Stimulated activated CD4-positive, alpha-beta T cell treated with anti-CD3 and anti-CD28 coated beads, Interleukin-12 subunit alpha, Interleukin-12 subunit beta, amount 100 ng/mL, for 48 hours (primary cell): ENCODE measurements at places on chromosomes 4 and X.

GRCh38 chr4:53711926-53712325 lies 120.6 kb upstream of the LNX1 start:
- DNase-seq = no peak

DNA sequence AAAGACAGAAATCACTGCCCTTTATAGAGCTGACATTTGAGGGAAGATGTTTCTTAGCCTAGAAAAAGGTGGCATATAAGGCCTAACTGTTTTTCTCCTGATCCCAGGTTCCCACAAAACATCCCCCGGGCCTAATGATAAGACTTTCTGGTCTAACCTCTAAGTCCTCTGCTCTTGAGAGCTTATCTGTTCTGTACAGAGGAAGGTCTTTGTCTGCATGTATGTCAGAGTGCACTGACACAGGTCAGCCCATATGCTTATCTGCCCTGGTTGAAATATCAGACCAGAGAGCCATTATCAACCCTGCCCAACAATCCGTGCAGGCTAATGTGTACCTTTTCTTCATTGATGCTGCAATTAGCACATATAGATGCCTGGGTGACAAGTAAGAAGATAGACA lies 76.2 kb downstream of the ARHGEF9 start:
- no peak for DNase-seq

- no peak for DNase-seq
Measured at GRCh38 chrX:151384807-151385206, 12.2 kb upstream of the VMA21 start.

GRCh38 chr4:137209240-137209639 lies 323.1 kb downstream of the PCDH18 start:
- no peak for DNase-seq

- DNase-seq = no peak
Measured at GRCh38 chr4:81891005-81891996, 419.6 kb upstream of the RASGEF1B start.

- DNase-seq = no peak
Measured at GRCh38 chr4:38073596-38074234, 113.5 kb downstream of the PTTG2 start.

- DNase-seq = no peak
Measured at GRCh38 chr4:65597697-65598096, 72.6 kb downstream of the EPHA5 start.

GRCh38 chr4:118410138-118410537 lies 57.3 kb upstream of the PRSS12 start:
- DNase-seq = no peak

GRCh38 chrX:10043386-10043785 lies 76.2 kb downstream of the CLDN34 start:
- DNase-seq = no peak

- DNase-seq = no peak
Measured at GRCh38 chr4:105112274-105112673, 34.4 kb upstream of the TET2 start.

DNA sequence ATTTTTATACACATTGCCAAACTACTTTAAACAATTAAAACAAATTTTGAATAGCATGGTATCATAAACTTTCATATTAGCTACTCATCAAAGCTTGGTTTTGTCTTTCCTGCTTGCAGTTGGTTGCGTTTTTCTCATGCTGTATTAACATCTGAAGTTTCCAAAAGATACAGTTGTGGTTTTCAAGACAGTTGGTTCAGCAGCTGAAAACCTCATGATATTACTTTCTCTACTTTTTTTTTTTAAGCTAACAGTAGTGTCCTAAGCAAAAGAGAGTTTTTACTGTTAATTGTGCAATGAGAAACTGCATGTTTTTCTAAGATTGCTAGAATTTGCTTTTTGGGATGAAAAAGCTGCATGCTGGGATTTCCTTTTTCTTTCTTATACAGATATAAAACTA lies 15.2 kb downstream of the RUFY3 start:
- DNase-seq = no peak

DNA sequence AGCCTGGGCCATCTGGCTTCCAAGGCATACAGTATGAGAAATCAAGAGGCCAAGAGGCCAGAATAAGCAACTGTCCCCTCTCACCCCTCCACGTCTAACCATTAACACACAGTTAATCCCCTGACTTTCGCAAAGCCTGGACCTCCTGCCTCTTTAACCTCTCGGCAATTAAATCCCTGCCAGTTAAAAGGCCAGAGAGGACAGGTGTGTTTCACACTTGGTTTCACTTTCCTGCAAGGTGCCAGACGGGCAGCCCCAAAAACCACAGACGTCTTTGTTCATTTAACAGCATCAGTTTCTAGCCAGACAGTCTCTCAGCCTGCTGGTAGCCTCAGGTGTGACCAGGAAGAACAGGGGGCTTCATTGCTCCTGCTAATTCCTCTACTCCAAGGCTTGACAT lies 91.1 kb upstream of the KIT start:
- DNase-seq = no peak

DNA sequence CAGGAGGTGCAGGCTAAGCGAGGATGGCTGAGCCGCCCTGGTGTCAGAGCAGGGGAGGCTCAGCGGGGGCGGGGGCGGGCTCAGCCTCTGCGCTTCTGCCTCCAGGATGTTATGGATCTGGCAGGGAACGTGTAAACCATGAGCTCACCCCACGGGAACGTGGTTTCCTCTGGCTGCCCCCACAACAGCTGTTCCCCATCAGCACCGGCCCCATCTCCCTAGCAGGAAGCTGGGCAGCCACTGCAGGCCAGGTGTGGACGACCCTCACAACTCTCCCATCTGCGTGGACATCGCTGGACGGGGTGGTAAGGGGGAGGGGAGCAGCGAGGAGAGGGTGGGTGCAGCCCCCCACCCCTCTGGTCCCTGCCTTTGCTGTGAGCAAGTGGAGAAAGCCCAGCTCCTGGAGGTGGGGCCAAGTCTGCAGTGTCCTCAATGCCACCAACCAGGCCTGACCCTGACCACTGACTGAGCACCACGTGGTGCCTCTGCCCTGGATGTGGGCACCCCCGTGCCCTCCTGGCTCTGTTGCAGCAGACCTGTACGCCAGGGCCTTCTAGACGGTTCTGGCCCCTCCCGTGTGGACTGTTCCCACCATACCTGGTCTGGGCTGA lies 28.1 kb upstream of the SPON2 start:
- no peak for DNase-seq

GRCh38 chrX:155876704-155877103 lies 4.4 kb upstream of the VAMP7 start:
- DNase-seq = no peak

DNA sequence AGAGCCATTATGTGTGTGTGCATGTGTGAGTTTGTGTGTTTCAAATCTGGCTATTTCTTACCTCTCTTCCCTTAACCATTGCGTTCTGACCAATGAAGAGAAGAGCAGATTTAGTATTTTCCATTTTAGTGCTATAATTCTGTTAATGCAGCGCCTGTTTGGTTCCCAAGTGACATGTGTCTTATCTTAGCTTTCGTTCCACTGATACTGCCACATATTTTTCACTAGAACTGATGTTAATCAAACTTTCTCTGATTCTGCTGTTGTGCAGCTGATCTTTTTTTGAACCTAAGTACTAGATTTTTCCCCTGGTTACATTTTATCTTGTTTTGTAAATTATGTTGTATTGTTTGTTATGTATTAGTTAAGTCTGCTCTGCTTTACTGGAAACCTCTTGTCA lies 152.9 kb upstream of the MID1 start:
- DNase-seq = no peak
